Activated CD4-positive, alpha-beta T cell treated with anti-CD3 and anti-CD28 coated beads for 1 hour (primary cell): ENCODE measurements at places on chromosomes 1 and 21.

DNA sequence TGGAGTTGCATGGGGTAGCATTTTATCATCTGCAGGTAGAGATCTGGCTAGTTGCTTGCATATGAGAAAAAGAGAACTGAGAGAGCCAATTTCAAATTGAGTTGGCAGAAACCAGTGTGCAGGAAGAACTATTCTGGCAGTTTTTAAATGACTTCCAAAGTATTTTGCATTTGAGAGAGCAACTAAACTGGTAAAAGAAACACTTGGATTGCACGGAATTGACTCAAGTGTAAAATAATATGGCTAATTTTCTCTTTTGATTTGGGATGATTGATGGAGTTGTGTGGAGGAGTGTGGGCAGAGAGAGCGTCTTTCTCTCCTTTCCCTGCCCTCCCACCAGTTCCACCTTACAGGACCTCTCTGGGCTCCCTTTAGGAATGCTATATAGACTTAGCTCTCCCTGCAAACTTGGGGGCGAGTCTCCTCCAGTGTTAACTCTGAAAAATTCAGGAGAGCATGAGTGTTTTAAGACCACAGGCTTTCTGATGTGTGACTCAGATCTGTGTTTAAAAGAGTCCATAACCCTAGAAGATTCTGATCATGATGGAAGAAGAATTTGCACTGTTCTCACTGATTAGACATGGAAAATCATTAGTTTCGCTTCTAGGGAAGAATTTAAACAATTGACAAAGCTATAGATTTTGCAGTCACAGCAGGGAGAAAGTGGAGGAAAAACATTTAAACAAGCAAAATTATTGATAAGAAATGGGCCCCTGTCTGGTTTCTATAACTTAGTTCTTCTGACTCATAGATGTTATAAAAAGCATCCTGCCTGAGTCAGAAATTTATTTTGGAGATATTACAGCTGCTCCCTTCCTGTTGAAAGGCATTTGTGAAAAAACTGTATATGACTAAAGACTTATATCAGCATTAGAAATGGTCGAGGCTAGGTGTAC lies 24.9 kb upstream of the CTBS start:
- no peak for DNase-seq

DNA sequence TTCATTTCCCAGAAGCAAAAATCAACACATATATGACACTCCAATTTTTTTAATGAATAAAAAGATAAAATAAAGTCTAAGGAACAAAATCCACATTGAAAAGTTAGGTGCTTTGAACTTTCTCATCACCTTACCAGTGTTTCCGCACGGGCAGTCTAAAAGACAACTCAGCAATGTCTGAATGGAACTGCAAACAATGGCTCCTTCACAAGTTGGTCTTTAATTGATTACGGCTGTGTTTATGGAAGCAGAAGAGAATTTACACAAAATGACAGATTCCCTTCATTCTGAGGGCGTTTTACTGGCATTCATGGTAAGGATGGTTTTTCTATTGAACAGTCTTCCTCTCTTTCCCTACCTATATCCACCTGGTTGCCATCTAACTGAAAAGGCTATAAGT lies 65.0 kb upstream of the RNPC3 start:
- DNase-seq = no peak

DNA sequence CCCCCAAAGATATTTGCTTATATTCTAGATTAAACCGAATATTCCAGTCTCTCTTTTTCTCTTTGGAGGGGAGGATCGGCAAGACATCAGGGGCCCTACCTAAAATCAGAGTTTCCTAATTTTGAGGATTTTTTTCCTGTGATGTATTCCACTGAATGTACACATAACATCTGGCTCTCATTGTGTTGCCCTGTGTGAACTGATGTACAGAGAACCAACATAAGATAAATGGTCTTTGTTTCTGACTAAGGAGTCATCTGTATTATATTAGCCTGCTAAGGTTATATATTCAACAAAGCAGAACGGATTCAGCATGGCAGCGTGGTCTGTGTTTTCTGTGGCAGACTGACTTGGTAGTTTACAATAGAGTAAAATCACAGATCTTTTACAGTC lies 114.8 kb upstream of the NCAM2 start:
- no peak for DNase-seq

GRCh38 chr1:205777994-205778393 lies 2.7 kb upstream of the RAB29 start:
- no peak for DNase-seq

GRCh38 chr1:20660363-20660762 lies 806 bp downstream of the DDOST start:
- no peak for DNase-seq

DNA sequence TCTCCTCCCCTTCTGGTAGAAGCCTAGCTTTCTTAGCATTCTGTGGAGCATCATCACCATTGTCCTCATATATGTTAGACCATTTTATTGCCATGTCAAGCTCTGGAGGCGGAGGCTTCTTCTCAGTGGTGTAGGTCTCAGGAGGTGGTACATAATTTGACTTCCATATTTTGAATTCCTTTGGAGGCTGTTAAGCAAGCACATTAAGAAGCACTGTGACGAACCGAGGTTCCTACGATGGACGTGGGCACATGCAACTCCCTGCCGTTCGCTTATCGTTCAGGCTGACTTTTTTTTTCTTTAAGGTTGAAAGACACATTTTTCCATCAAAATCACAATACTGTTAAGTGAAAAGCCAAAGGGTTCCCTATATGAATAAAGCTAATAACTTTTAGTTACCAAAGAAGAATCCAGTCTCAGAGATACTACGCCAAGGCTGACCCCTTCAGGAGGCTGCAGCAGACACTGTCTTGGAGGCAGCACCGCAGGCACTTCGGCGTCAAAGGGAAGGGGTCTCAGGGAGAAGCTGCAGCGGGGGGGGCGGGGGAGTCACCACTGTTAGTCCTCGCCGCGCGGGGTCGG lies 835 bp downstream of the C1orf52 start:
- DNase-seq = no peak

GRCh38 chr21:45990049-45990711 lies 8.6 kb downstream of the COL6A1 start:
- DNase-seq = no peak

- DNase-seq = no peak
Observed at GRCh38 chr1:156465747-156466365, 34.7 kb downstream of the MEF2D start.
